Epithelial cell of proximal tubule (primary cell): ENCODE measurements at places on chromosomes 3 and 15. TPM values are rescaled to one million over a fixed set of nuclear protein-coding genes. Genes with fewer than 3 reads are reported as not detected.

The ZFAND6 gene
- total RNA-seq: 86.7 and 126 TPM in 2 replicates

The EFCC1 gene
- total RNA-seq: not detected in 2 replicates

The GPR160 gene
- 11.0 and 23.9 TPM in 2 replicates for total RNA-seq

The ZIC1 gene
- not detected in 2 replicates for total RNA-seq

The ERICH6 gene
- not detected in 2 replicates for total RNA-seq

The TLR9 gene
- total RNA-seq: not detected in 2 replicates

The MNS1 gene
- 3.1 and 4.8 TPM in 2 replicates for total RNA-seq

The TYRO3 gene
- 2.8 and 6.4 TPM in 2 replicates for total RNA-seq

The CHRM5 gene
- not detected in 2 replicates for total RNA-seq

The DPPA2 gene
- not detected in 2 replicates for total RNA-seq

The C3orf20 gene
- not detected in 2 replicates for total RNA-seq

The SERINC4 gene
- total RNA-seq: not detected in 2 replicates
